ENCODE measurements at places on chromosomes 11 and 22. TPM values are rescaled to one million over a fixed set of nuclear protein-coding genes. Genes with fewer than 3 reads are reported as not detected.

MPPED2 gene
- under 0.01 TPM for total RNA-seq

PDE2A gene
- total RNA-seq: 0.50 TPM

PPME1 gene
- total RNA-seq: 31.3 TPM

CCDC87 gene
- 0.25 TPM for total RNA-seq

IGLL1 gene
- total RNA-seq: not detected

CARD10 gene
- 1.2 TPM for total RNA-seq

OLFML1 gene
- total RNA-seq: 4.2 TPM

CCDC88B gene
- 1.9 TPM for total RNA-seq

RAB3IL1 gene
- 19.1 TPM for total RNA-seq

C11orf91 gene
- total RNA-seq: not detected

KRTAP5-10 gene
- total RNA-seq: not detected

P2RY6 gene
- total RNA-seq: 0.12 TPM

OR52A1 gene
- total RNA-seq: not detected

MYOD1 gene
- 0.12 TPM for total RNA-seq

ESAM gene
- total RNA-seq: 0.89 TPM

ALG9 gene
- total RNA-seq: 39.1 TPM

RIMBP3C gene
- 0.11 TPM for total RNA-seq

PRODH gene
- not detected for total RNA-seq

USP2 gene
- 1.00 TPM for total RNA-seq

DRD4 gene
- total RNA-seq: not detected

H19 gene
- total RNA-seq: 0.50 TPM

LRRC55 gene
- not detected for total RNA-seq

OR10D3 gene
- not detected for total RNA-seq

CASTOR1 gene
- total RNA-seq: 7.7 TPM

SMDT1 gene
- total RNA-seq: 2.9 TPM

A4GALT gene
- total RNA-seq: 1.8 TPM

ATG13 gene
- total RNA-seq: 60.1 TPM

INPP5J gene
- total RNA-seq: 0.11 TPM

TMPRSS5 gene
- total RNA-seq: under 0.01 TPM

MDK gene
- 49.5 TPM for total RNA-seq

MYRF gene
- 0.55 TPM for total RNA-seq

GLB1L2 gene
- 0.37 TPM for total RNA-seq

Measured in uterine smooth muscle cell (primary cell).